Activated naive CD8-positive, alpha-beta T cell treated with anti-CD3 and anti-CD28 coated beads for 36 hours (primary cell): ENCODE measurements at places on chromosomes 1 and 21. TPM values are rescaled to one million over a fixed set of nuclear protein-coding genes. Genes with fewer than 3 reads are reported as not detected.

Gene FAM151A
- total RNA-seq = not detected

Gene CELA2A
- not detected for total RNA-seq

Gene E2F2
- 36.1 TPM for total RNA-seq

Gene AADACL4
- total RNA-seq = not detected

Gene ANKRD65
- total RNA-seq = not detected

Gene CENPS
- 30.6 TPM for total RNA-seq

DNA sequence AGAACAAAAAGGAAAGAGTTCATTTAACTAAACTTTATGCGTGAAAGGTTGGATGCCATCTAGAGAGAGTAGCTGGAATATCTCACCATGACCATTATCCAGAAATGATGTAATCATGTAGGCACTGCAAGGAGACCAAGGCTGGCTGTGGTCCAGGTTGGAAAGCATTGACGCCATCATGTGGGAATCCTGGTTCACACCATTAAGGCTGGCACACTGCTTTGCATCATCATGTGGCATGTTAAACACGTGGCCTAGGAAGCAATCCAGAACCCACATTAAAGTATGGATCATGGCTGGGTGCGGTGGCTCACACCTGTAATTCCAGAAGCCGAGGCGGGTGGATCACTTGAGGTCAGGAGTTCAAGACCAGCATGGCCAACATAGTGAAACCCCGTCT is 4.3 kb downstream of the ADAMTS1 start:
- H3K27ac ChIP-seq = no peak overlapping the region
- H3K27me3 ChIP-seq = peaks cover 68% of the 10 kb centered on the region
- DNase-seq = no peak
- no peaks in the 10 kb centered on the region for H3K36me3 ChIP-seq
- no peak overlapping the region for H3K4me3 ChIP-seq

DNA sequence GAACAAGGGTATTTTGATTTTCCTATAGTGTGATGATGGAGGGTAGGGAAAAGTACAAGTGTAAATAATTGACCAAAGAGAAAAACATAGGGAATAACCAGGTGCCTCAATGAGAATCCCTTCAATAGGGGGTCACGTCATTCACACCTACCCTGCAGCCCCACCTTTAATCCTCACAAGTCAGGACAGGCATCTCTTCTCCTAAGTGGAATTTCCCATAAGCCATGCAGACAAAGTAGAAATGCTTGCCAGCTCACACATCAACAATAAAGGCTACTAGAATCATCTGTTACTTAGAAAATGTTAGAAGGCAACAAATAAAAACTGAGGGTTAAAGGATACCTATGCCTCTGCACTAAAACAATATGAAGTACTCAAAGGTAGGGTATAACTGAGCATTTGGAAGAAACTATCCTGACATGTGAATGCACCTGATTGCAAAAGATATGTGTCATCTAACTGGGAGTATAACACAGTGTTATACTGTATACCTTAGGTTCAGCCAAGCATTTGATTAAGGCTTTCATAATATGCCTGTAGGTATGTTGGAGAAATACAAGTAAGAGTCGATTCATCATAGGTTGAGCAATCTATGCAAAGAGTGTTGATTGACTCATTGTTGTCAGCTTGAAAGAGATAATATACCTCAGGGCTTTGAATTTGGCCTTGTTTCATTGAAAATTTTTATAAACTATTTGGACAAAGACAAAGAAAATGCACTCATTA is 32.4 kb upstream of the ATP1A1 start:
- no peak overlapping the region for H3K4me3 ChIP-seq
- no peak for DNase-seq
- H3K4me1 ChIP-seq = peaks cover 14% of the 10 kb centered on the region
- H3K36me3 ChIP-seq = no peaks in the 10 kb centered on the region
- no peaks in the 10 kb centered on the region for H3K27me3 ChIP-seq
- H3K27ac ChIP-seq = no peak overlapping the region

- DNase-seq = no peak
- H3K27me3 ChIP-seq = no peaks in the 10 kb centered on the region
- no peaks in the 10 kb centered on the region for H3K4me1 ChIP-seq
- H3K36me3 ChIP-seq = no peaks in the 10 kb centered on the region
- no peak overlapping the region for H3K4me3 ChIP-seq
These were observed 365.3 kb downstream of the HHIPL2 start for GRCh38 chr1:222182641-222183040.

DNA sequence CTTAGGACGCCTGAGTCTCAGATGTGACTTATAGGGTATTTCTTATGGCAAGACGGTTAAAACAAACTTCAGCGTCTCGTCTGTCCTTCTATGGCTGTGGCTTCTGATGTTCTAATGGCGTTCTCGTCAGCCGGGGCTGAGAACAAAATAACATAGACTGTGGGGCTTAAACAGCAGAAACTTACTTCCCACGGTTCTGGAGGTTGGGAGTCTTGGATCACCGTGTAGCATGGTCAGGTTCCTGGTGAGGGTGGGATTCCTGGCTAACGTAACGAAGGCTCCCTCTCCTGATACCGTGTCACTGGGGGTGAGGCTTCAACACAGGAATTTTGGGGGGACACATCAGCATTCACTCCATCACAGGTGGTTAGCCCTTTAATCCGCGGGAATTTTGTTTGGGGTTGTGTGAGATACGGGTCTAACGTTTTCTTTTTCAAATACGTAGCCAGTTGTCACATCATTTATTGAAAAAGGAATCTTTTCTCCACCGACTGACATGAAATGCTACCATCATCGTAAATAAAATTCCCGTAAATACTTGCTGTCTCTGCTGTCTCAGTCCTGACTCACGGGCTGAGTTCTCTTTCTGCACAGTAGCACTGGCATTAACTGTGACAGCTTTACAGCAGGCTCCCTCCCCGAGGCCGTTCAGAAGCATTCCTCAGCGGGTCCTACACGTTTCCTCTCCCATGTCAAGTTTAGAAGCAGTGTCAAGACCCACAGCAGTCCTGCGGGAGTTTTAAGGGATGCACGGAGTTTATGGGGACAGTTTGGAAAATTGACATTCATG is 8.1 kb upstream of the POFUT2 start:
- H3K27ac ChIP-seq = no peak overlapping the region
- H3K4me3 ChIP-seq = no peak overlapping the region
- no peak for DNase-seq
- H3K4me1 ChIP-seq = peaks cover 10% of the 10 kb centered on the region
- no peaks in the 10 kb centered on the region for H3K36me3 ChIP-seq
- peaks cover 5% of the 10 kb centered on the region for H3K27me3 ChIP-seq

- H3K27me3 ChIP-seq = no peaks in the 10 kb centered on the region
- no peak for DNase-seq
- no peak overlapping the region for H3K27ac ChIP-seq
- H3K4me1 ChIP-seq = no peaks in the 10 kb centered on the region
- no peaks in the 10 kb centered on the region for H3K36me3 ChIP-seq
- no peak overlapping the region for H3K4me3 ChIP-seq
These were observed 144.4 kb upstream of the NRIP1 start for GRCh38 chr21:15209224-15209623.

DNA sequence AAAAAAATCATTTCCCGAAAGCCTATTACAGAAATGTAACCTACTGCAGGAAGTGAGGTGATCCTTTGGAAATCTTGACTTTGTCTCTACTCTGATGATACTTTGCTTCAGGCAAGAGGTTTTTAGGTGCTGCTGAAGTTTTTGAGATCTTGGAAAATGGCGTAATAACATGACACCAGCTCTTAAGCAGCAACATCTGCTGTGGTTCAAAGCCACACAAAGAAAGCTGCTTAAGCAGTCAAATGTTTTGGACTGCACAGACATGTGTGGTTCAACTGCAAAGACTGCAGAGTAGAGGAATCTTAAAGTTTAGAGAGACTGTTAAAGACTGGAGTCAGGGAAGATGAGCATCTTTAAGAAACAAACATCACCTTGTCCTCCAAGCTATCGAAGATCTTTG is 139.0 kb downstream of the RASAL2 start:
- no peaks in the 10 kb centered on the region for H3K36me3 ChIP-seq
- no peak overlapping the region for H3K4me3 ChIP-seq
- H3K27me3 ChIP-seq = no peaks in the 10 kb centered on the region
- H3K4me1 ChIP-seq = no peaks in the 10 kb centered on the region
- DNase-seq = no peak
- no peak overlapping the region for H3K27ac ChIP-seq

- H3K27ac ChIP-seq = no peak overlapping the region
- H3K4me1 ChIP-seq = no peaks in the 10 kb centered on the region
- H3K4me3 ChIP-seq = no peak overlapping the region
- DNase-seq = no peak
- H3K27me3 ChIP-seq = no peaks in the 10 kb centered on the region
- H3K36me3 ChIP-seq = no peaks in the 10 kb centered on the region
These were observed 63.7 kb downstream of the NAV1 start for GRCh38 chr1:201602413-201603265.

GRCh38 chr21:43613755-43614638 is 45.3 kb downstream of the HSF2BP start:
- H3K27ac ChIP-seq = no peak overlapping the region
- no peaks in the 10 kb centered on the region for H3K36me3 ChIP-seq
- no peaks in the 10 kb centered on the region for H3K27me3 ChIP-seq

GRCh38 chr1:36520771-36521420 is 38.2 kb upstream of the CSF3R start:
- no peaks in the 10 kb centered on the region for H3K36me3 ChIP-seq
- DNase-seq = no peak
- no peak overlapping the region for H3K27ac ChIP-seq
- no peak overlapping the region for H3K4me3 ChIP-seq
- no peaks in the 10 kb centered on the region for H3K27me3 ChIP-seq

GRCh38 chr21:44332383-44332782 is 6.8 kb downstream of the CFAP410 start:
- peaks cover under 1% of the 10 kb centered on the region for H3K4me1 ChIP-seq
- DNase-seq = no peak
- H3K27me3 ChIP-seq = no peaks in the 10 kb centered on the region
- peaks cover 1% of the 10 kb centered on the region for H3K36me3 ChIP-seq
- no peak overlapping the region for H3K4me3 ChIP-seq

DNA sequence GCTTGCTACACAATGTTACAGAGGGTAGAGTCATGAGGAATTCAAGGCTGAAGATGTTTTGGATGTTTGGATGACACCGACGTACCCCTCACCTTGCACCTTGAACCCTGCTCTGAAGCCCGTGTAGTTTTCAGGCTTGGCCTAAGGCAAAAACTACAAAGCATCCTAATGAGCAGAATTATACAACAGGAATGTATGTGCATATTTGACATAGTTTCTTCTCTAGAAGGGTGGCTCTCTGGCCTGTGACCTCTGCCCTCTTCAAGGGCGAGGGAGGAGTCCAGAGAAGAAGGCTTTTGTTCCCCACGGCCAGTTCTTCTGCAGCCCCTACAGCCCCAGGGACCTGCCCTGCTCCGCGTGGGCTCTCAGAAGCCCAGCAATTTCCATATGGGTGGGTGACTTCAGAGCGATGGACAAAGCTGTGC is 43.3 kb downstream of the L1TD1 start:
- no peaks in the 10 kb centered on the region for H3K4me1 ChIP-seq
- DNase-seq = no peak
- H3K36me3 ChIP-seq = no peaks in the 10 kb centered on the region
- no peak overlapping the region for H3K27ac ChIP-seq
- H3K4me3 ChIP-seq = no peak overlapping the region

DNA sequence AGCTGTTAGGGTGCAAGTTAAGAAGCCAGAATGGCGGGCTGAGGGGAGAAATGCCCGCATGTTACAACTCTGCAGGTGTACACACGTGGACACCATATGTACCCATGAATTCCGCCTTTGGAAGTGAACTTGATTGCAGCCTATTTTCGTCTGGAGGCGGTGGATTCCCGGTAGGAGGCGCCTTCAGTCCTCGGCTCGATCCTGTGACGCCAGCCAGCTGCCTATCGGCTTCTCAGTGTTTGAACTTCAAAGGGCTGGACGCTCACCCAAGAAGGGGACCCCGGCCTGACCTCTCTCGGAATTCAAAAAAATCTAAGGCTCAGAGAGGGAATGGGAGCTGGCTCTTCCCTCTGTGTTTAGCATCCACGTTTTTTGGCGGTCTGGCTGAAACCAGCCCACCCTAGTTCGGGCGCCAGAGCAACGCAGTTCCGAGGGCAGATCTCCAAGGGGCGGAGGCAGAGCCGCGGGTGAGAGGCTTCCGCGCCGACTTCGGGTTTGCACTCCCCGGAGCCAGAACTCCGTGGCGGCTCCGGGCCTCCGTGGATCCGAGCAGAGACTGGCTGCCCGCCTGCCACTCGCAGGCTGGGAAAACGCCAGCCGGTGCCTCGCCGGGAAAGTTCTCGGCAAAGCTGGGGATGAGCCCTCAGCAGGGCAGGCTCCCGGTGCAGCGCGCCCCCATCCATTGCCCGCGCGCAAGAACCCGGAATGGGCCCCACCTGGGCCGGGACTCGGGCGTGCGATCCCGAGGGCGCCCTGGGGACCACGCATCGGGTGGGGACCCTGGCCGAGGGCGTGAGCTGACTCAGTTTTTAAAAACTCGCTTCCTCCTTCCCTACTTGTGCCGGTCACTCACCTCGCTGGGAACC is 996 bp upstream of the TMEM51 start:
- H3K27ac ChIP-seq = no peak overlapping the region
- H3K36me3 ChIP-seq = no peaks in the 10 kb centered on the region
- DNase-seq = no peak
- peaks cover 61% of the 10 kb centered on the region for H3K27me3 ChIP-seq
- H3K4me1 ChIP-seq = peaks cover 20% of the 10 kb centered on the region

DNA sequence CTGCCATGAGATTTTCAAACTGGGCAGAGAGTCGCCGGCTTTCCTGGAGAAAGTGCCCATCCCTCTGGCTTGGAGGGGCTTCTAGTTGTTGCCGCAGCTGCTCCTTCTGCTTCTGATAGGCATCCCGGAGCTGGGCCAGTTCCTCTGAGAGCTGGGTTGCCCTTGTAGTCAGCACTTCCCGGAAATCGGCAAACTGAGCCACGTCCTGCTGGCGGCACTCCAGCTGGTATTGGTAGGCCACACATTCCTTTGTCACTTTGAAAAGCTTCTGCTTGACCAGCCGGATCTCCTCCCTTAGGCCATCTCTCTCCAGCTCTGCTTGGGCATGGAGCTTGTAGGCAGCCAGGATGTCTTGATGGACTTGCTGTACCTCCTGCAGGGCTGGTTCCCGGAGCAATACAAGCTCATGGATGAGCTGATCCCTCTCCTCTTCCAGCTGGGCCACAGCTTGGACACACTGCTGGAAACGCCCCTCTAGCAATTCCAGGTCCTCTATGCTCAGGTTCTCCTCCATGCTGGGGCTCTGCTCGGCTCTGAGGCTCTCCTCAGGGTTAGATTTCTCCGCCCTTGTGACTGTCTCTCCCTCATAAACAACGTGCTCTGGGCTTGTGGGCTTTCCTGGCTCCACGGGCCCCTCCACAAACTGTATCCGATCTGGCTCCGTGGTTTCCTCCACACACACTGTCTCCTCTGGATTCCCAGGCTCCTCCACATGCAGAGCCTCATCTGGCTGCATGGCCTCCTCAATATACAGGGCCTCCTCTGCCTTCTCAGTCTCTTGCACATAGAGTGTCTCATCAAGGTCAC is 7.3 kb downstream of the SYNC start:
- no peaks in the 10 kb centered on the region for H3K4me1 ChIP-seq
- no peaks in the 10 kb centered on the region for H3K36me3 ChIP-seq
- no peaks in the 10 kb centered on the region for H3K27me3 ChIP-seq
- H3K4me3 ChIP-seq = no peak overlapping the region
- DNase-seq = no peak

GRCh38 chr1:33735624-33736023 is 128.3 kb upstream of the HMGB4 start:
- no peaks in the 10 kb centered on the region for H3K4me1 ChIP-seq
- no peak overlapping the region for H3K27ac ChIP-seq
- H3K4me3 ChIP-seq = no peak overlapping the region
- H3K27me3 ChIP-seq = peaks cover 11% of the 10 kb centered on the region
